ENCODE measurements at places on chromosomes 6 and 20. TPM values are rescaled to one million over a fixed set of nuclear protein-coding genes. Genes with fewer than 3 reads are reported as not detected.

Gene BEND6
- 0.98 TPM for total RNA-seq

Gene PPIL6
- 6.8 TPM for total RNA-seq

Gene IRF4
- 11.9 TPM for total RNA-seq

Gene GPR6
- not detected for total RNA-seq

Gene DLK2
- total RNA-seq: not detected

Gene SFTA2
- total RNA-seq: not detected

Gene CTSZ
- 150 TPM for total RNA-seq

Gene MPIG6B
- total RNA-seq: 0.33 TPM

Gene IFT52
- total RNA-seq: 21.6 TPM

Gene POU5F1
- not detected for total RNA-seq

Gene SLC35F1
- 1.5 TPM for total RNA-seq

Gene PAX1
- 0.17 TPM for total RNA-seq

Gene BANF2
- not detected for total RNA-seq

Gene TRIM38
- total RNA-seq: 10.2 TPM

Gene LPA
- not detected for total RNA-seq

Gene GRIK2
- 0.51 TPM for total RNA-seq

Gene DLL1
- 15.0 TPM for total RNA-seq

Gene MYB
- total RNA-seq: 0.68 TPM

Gene MTFR2
- total RNA-seq: 1.3 TPM

Gene DYNLT1
- total RNA-seq: 69.9 TPM

Gene SLX4IP
- total RNA-seq: 2.4 TPM

Gene SAPCD1
- 8.3 TPM for total RNA-seq

Gene SLC29A1
- 136 TPM for total RNA-seq

Gene TCP11
- not detected for total RNA-seq

Gene PTK6
- total RNA-seq: 0.66 TPM

Gene JAG1
- 62.7 TPM for total RNA-seq

Gene OTOR
- total RNA-seq: not detected

Gene COL21A1
- 28.3 TPM for total RNA-seq

Gene BMP7
- total RNA-seq: 0.44 TPM

Gene EPPIN
- total RNA-seq: not detected
